Astrocyte of the cerebellum (primary cell): ENCODE measurements at places on chromosomes 12 and 14.

- DNase-seq = no peak
Observed at GRCh38 chr12:101229841-101230241, 19.8 kb upstream of the SLC5A8 start.

- DNase-seq = peak; percentile 50
Observed at GRCh38 chr12:48351022-48351708, 446 bp upstream of the ZNF641 start.

- no peak for DNase-seq
Observed at GRCh38 chr14:62905566-62905965, 139.7 kb downstream of the KCNH5 start.

DNA sequence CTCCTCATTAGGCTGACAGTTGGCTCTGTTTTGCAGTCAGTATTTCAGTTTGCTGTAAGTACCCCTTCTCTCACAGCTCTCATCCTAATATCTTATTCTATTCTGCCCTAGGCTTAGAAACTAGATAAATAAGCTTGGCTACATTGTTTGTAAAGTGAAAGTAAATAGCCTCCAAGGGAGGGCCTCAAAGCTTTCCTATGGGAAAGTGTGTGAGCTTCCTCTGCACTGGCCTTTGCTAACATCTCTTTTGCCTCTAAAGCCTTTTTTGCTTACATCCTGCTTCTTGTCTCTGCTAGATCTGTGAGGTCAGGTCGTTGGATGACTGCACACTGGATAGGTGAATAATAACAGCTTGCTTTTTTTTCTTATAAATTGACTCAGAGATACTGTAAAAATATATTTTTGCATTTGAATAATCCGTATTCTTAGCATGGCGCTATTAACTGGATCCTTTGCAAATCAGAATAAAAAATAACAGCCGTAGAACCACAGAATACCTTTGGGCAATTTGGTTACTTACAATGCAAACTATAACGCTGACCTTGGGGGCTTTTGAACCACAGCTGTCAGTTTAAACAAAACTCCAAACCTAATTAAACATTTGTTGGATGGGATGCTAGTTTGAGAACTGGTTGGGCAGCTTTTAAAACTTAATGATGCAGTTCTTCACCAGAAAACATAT, 55.1 kb downstream of the TTC6 start:
- DNase-seq = no peak

DNA sequence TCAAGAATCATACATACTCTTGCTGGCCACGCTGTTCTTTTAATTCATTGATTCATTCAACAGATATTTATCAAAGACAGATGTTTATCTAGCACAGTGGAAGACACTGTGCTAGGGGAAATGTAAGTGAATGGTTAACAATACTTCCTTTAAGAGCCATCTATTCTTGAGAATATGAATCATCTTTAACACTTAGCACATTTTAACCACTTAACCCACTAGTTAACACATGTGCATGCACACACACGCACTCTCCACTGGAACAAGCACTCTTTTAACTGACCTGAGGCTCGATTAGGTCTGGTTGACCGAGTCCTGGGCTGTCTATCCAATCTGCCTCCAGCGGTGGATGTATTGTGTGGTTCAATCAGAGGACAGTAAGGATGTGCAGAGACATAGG, 34.6 kb downstream of the LMNTD1 start:
- peak; percentile 13 for DNase-seq

DNA sequence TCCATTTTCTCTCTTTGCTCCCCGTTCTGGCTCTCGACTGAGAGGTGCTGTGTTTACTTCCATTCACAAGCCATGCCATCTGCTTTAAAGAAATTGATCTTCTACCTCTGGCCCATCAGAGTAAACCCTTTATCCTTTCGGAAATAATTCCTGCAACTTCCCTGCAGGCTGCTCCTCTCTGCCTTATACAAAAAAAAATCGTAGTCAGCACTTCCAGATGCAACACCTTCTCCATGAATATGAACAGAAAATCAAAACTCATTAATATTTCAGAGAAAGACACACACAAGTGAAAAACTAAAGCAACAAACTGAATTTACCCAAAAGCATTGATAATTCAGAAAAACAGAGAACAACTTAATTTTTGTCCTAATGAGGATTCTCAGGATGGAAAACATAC, 127.6 kb upstream of the FSCB start:
- DNase-seq = no peak

DNA sequence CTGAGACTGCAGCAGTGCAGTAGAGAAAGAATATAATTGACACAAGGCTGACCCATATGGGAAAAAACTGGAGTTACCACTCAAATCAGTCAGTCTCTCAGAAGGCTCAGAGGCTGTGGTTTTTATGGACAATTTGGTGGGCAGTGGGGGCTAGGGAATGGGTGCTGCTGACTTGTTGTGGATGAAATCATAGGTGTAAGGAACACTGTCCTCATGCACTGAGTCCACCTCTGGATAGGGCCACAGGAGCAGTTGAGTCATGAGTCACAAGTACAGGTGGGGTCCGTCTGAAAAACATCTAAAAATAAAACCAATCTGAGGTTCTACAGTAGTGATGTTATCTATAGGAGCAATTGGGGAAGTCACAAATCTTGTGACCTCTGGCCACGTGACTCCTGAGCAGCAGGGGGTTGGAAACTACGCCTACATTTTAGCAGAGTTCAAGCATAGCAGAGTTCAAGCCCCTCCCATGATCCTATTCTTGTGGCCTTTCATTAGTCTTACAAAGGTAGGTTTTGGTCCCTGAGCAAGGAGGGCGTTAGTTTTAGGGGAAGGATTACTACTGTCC, 18.1 kb upstream of the SGPP1 start:
- DNase-seq = no peak

DNA sequence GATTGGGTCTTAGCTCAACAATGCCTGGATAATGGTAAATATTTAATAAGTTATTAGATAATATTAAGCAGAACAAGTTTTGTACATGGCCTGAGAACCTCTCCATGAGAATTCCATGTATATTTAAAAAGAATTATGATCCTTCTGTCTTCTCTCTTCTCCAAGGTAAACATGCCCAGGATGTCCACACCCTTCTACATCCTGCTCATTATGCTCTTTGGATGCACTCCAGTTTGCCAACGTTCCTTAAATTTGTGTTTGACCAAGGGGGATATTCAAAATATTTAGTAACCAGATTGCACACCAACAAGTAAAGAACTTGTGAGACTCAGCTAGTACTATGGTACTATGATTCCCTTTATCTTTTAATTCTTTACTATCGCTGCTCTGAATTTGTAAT, 44.8 kb upstream of the ERGIC2 start:
- no peak for DNase-seq

GRCh38 chr14:64112867-64113678, 181.1 kb downstream of the ESR2 start:
- DNase-seq = no peak

DNA sequence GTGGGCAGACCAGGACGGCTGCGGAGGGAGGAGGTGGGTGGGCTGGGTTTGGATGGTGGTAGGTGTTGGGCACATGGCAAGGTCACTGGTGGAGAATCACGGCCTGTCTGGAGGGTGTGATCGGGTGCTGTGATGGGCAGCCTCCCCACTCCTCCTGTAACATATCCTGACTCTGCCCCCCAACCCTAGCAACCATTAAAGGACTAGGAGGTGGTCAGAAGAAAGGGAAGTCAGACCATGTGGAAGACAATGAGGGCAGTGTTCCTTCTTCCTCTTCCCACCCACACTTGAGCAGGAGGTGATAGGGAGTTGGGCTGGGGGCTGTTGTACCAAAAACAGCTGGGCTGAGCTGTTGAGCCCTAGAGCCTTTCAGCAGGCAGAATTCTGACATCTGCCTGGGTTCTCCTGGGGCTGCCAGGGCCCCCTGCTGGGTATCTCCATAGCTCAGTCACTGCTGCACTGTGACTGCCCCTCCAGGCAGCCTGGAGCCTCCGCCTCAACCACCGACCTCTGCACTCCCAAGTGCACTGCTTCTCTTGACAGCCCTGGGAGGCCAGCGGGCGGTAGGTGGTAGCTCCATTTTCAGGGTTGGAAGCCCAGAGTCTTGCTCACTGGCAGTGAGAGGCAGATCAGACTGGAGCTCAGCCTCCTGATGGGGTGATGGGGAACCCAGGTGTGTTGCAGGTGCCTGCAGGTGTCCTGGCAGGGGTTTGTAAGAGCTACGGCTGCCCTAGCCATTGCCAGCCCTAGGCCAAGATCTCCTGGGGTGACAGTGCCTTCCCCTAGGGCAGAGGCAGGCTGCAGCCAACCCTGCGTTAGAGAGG, 15.4 kb downstream of the VASH1 start:
- DNase-seq = no peak

DNA sequence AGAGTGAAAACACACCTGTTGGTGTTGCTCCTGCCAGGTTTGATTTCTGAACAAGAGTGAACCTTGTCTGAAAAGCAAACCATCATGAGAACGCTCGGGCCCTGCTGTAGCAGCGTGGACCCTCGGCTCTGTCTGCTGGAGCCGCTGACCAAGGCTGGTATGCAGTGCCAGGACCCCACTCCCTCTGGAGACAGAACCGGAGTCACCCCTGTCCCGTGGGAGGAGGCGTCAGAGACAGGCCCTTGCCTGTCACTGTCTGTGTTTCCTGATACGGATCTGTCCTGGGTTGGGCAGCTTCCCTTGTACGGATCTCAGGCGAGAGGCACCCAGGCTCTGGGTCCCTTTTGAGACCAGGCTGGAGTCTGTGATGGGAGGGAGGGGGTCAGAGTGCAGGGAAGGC, 111.6 kb downstream of the ADGRD1 start:
- DNase-seq = no peak

GRCh38 chr12:118370601-118371000, 2.1 kb downstream of the TAOK3 start:
- DNase-seq = no peak

DNA sequence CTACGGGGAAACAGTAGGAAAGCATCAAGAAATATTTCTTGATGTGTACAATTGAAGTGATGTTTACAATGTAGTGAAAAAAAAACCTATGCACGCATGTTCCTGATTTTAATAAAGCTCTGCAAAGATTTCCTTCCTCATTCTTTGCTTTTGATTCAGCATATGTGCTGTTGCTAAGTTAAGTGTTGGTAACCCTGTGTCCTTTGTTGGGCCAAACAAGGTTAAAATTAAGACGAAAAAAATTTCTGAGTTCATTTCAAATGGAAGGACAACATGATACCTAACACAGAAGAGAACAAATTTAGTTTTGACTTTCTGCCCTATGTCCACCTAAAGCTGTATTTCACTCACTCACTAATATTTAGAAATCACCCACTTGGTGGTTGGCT, 62.8 kb downstream of the PPP2R5C start:
- no peak for DNase-seq

DNA sequence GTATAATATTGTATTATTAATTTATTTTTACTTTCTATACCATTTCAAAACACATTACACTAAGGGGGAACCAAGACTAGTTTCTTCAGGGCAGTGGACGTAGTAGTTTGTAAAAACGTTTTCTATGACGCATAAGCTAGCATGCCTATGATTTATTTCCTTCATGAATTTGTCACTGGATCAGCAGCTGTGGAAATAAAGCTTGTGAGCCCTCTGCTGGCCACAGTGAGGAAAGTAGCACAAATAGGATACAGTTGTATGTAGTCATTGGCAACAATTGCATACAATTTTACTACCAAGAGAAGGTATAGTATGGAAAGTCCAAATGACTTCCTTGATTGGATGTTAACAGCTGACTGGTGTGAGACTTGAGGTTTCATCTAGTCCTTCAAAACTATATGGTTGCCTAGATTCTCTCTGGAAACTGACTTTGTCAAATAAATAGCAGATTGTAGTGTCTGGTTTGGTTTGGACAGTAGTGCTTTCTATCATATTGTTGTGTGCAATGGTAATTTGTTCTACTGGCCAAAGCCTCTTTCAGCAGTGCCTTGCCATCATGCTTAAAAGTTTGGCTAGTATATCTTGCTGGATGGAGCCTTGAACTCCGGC, 24.3 kb upstream of the PLEKHD1 start:
- DNase-seq = peak; percentile 76
